ENCODE measurements at places on chromosomes 1 and 21.
A peak's percentile ranks its signal among the peaks of the same experiment; 100 is the strongest.

GRCh38 chr21:17903029-17903806 lies 84.1 kb upstream of the C21orf91 start:
- no peaks in the 10 kb centered on the region for H3K27me3 ChIP-seq
- H3K27ac ChIP-seq = no peak overlapping the region
- no peak for DNase-seq
- no peaks in the 10 kb centered on the region for H3K4me1 ChIP-seq

GRCh38 chr1:56098946-56099345 lies 480.4 kb downstream of the PLPP3 start:
- no peak overlapping the region for H3K27ac ChIP-seq
- DNase-seq = no peak
- H3K4me1 ChIP-seq = no peaks in the 10 kb centered on the region

- H3K4me3 ChIP-seq = no peak overlapping the region
- no peaks in the 10 kb centered on the region for H3K4me1 ChIP-seq
- H3K36me3 ChIP-seq = no peaks in the 10 kb centered on the region
- no peaks in the 10 kb centered on the region for H3K27me3 ChIP-seq
- no peak for DNase-seq
- no peak overlapping the region for H3K27ac ChIP-seq
These were observed 298.4 kb upstream of the DUSP10 start for GRCh38 chr1:222040121-222040805.

DNA sequence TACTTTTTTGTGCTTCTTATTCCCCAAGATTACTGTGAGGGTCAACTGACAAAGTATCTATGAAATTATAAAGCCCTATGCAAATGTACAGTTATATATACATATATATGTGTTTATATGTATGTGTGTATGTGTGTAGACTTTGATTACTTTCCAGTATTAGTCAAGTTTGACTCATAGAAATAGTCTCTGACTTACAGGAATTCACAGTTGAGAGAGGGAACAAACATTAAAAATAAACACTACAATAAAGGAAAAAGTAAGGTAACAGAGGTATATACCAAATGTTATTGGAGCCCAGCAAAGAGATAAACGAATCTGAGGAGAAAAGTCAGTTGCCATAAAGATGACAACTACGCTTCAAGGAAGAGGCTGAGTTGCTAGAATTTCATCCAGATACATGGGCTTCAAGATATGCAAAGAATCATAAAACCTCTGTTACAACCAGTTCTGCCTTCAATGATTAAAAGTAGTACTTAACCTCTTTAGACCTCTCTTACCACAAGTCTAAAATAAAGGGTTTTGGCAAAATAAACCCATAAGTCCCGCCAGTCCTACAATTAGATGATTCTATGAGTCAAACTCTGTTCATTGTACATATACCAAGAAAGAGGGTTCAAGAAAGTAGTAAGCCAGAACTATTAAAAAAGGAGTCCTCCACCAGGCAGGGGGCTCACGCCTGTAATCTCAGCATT lies 7.2 kb downstream of the IFT25 start:
- no peaks in the 10 kb centered on the region for H3K4me1 ChIP-seq
- peaks cover 38% of the 10 kb centered on the region for H3K36me3 ChIP-seq
- no peak overlapping the region for H3K4me3 ChIP-seq
- no peak for DNase-seq
- no peak overlapping the region for H3K27ac ChIP-seq

DNA sequence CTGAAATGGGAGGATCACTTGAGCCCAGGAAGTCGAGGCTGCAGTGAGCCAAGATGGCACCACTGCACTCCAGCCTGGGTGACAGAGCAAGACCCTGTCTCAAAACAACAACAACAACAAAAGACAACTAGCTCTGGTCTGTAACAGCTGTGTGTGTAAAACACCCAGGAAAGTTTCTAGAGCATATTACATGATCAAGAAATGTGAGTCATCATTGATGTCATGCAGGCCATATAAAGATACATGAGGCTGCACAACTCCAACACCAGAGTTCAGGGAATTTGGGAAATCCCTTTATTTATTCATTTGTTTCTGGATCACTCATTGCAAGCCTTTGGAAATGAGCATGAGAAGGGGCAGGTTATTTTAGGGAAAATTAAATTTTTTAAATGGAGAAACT lies 50.3 kb upstream of the CTPS1 start:
- no peak overlapping the region for H3K27ac ChIP-seq
- no peak for DNase-seq
- no peaks in the 10 kb centered on the region for H3K4me1 ChIP-seq
- no peaks in the 10 kb centered on the region for H3K36me3 ChIP-seq

DNA sequence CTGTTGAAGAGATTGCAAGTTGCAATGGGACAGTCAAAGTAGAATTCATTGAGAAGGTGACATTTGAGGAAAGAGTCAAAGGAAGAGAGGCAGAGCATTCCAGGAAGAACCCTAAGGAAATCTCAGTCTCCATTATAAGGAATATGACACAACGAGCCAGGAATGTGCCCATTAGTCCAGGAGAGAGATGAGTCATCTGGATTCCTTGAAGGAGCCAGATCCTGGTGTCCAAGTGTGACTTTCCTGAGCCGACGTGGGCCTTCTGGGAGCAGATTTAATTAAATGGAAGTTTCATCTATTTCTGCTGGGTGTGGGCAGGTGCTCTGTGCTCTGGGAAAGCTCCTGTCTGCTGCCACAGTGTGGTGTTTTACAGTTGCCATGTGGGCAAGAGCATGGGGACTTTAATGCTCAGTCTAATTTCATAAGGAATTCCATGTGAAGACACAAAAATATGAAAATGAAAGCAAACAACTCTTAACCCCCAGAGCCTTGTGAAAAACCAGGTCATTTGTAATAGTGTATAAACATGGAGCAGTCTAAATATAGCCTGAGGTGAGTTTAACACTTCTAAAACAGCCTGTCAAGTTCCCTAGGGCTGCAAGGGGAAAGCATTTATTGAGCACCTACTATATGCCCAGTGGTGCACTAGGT lies 111.4 kb upstream of the ARTN start:
- H3K4me1 ChIP-seq = no peaks in the 10 kb centered on the region
- no peak overlapping the region for H3K4me3 ChIP-seq
- H3K36me3 ChIP-seq = peaks cover 3% of the 10 kb centered on the region
- no peak for DNase-seq

DNA sequence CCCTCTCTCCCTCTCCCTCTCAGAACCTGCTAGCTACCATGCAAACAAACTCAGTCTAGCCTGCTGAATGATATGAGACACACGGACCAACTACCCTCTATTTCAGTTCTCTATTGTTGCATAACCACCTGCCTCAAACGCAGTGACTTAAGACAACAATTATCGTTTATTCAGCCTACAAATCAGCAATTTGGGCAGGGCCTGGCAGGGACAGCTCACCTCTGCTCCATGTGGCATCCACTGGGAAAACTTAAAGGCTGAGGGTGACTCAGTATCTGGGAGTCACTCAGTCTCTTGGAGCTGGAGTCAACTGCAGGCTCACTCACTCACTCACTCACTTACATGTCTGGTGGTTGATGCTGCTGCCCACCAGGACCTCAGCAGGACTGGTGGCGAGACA lies 121.3 kb downstream of the SEC16B start:
- no peak for DNase-seq
- H3K4me1 ChIP-seq = no peaks in the 10 kb centered on the region
- H3K27me3 ChIP-seq = no peaks in the 10 kb centered on the region

DNA sequence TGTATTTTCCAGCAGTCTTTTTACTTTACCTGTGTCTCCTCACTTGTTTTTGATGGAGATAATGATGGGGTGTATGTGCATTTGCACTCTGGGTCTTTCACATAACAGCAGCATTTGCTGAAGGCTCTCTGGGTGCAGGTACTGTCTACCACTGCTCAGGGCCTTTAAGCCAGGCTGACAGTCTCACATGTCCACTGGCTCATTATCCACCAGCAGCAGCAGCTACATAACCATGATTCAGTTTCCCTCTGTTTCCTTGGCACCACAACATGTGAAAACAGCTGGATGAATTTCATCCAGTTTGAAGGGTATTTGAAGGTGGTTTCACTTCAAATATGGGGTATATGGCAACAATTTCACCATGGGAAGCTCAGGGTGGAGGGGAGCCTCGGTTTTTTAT lies 41.2 kb upstream of the ROR1 start:
- H3K36me3 ChIP-seq = no peaks in the 10 kb centered on the region
- no peak overlapping the region for H3K4me3 ChIP-seq
- no peak overlapping the region for H3K27ac ChIP-seq

DNA sequence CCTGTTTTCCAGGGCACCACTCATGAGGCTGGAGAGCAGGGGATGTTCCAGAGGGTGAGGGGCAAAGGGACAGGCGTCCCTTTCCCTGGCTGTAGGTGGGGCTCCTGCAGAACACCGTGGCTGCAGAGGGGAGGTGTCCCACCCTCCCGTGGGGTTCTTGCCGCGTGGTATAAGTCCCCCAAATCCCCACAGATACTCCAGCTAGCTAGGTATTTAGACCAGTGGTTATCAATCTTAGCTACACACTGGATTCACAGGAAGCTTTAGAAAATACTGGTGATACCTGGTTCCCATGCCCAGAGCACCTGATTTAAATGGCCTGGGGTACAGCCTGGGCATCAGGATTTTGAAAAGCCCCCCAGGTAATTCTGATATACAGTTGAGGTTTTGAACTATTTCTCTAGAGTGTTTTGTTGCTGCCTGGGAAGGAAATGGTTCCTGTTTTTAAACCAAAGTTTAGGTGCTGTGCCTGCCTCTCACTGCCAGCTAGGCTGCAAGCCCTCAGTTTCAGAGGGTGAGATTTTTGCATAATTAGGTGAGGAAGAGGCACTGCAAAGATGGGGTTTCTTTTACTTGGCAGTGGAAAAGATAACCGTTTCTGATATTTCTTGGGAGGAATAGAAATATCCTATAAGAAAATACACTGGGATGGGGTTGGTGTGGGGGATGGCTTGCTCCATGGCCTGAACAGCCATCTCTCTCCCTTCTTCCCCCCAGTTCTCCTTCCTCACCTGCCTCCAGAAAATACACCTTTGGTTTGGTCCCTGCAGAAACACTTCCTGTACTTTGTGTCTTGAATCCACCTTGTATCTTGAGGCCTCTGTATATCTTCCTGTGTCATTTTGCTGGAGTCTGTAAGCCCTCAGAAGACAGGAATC lies 51.7 kb downstream of the RASSF5 start:
- peak overlapping the region; percentile 74 for H3K27ac ChIP-seq
- peak; percentile 45 for DNase-seq

DNA sequence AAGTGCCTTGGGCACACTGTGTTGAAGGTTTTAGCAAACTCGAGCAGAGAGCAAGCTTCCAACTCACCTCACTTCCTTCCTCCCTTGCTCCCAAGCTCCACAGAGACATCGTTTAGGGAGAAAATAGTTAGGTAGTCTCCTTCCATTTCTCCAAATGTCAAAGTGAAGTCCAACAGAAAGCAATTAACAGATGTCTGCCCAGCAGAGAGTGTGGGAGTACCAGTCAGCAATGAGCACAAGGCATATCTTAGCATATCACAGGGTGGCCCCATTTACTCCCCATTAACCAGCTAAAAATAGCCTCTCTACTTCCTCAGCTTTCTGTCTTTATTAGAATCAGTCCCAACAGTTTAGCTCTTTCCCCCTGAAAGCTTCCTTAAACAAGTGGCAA lies 334.2 kb upstream of the CAMK1G start:
- H3K4me3 ChIP-seq = no peak overlapping the region
- no peaks in the 10 kb centered on the region for H3K27me3 ChIP-seq
- no peak overlapping the region for H3K27ac ChIP-seq
- DNase-seq = no peak
- no peaks in the 10 kb centered on the region for H3K4me1 ChIP-seq

- no peaks in the 10 kb centered on the region for H3K4me1 ChIP-seq
- H3K36me3 ChIP-seq = no peaks in the 10 kb centered on the region
- H3K27me3 ChIP-seq = peaks cover 13% of the 10 kb centered on the region
- H3K4me3 ChIP-seq = no peak overlapping the region
These were observed 7.1 kb downstream of the RHBG start for GRCh38 chr1:156376146-156376545.
